ENCODE measurements at places on chromosomes 1 and 21.

GRCh38 chr1:67171978-67172377, 5.7 kb downstream of the IL23R start:
- DNase-seq: no peak

DNA sequence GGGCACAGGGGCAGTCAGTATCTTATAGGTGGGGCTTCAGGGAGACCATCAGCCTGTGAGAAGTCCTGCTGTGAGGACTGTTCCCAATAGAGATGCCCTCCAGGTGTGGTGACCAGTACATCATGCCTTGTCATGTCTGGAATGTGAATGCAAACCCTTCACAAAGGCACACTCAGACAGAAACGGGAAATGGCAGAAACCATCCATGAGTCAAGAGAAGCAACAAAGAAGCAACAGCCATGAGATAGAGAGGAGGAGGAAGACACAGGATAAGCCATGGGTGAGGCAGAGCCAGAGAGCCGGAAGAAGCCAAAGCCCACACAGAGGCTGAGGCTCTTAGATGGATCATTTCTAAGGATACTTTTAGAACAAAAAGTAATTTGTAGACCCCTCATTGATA, 20.1 kb upstream of the ZP4 start:
- no peak for DNase-seq

GRCh38 chr21:44437696-44438431, 17.4 kb upstream of the LRRC3 start:
- DNase-seq: no peak

- DNase-seq: no peak
Observed at GRCh38 chr1:165290148-165290547, 66.4 kb downstream of the LMX1A start.

GRCh38 chr1:1282998-1283397, 2.8 kb downstream of the SCNN1D start:
- DNase-seq: no peak

DNA sequence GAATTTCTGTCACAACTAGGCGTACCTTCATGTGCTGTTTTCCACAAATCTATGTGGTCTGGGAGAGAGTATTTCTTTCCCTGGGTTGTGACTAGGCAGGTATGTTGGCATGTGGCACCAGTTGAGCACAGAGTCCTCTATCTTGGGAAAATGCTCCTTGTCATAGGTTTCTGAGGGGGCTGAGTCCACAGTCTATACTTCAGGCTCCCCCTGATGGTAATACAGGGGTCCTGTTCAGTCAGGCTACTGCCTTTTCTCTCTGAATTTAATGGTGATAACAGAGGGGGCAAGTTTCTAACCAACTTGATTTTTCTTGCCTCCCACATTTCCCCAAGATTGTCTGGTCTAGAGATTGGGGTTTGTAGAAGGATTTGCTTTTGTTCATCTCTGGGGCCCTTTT, 35.8 kb downstream of the VANGL1 start:
- DNase-seq: no peak

DNA sequence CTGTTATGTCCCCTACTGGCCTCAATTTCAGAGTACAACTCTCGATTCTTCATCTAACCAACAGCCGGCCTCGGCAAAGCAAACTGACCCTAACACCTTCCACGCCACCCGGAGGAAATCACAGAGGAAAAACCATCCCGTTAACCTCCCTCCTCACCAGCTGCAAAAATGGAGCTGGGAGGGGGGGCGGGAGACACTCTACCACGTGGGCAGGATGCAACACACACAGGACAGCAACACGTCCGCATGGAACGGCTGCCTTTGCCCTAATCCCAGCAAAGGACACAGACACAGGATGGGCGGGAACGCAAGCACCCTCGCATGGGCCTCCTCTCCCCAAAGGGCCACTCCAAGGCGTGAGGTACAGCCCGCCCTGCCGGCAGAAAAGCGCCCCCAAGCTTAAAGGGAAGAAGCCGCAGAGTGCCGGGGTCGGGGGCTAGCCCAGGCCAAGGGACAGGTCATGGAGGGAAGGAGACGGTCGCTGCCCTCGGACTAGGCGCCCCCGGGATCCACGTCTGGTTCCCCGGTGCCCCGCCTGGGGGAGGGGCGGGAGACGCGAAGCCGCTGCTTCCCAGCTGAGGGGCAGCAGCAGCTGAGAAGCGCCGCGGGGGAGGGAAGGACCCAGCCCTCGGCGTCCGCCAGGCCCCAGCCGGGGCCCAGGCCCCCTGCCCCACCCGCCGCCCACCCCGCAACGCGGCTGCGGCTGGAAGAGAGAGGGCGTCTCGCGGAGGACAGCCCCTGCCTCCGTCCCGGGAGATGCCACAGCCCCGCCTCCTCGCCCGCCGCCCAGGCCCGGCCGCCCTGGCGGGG, 590 bp downstream of the FOXJ3 start:
- peak; percentile 36 for DNase-seq

- no peak for DNase-seq
Observed at GRCh38 chr1:53294567-53294966, 33.3 kb downstream of the LRP8 start.

DNA sequence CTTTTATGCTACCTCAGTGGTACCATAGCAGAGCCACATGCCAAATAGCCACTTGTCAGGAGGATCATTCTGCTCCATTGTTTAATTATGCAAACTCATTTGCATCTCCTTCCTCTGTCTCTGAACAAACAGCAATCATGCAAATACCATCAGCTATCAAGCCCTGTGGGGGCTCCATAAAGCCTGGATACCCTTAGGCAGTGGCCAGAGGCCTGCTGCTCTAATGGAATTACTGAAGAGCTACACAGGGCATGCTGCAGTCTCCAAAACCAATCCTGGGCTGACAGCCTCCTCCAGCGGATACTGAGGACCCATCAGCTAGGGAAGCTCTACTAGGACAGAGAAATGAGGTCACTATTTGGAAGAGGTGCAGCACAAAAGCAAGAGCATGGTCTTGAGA, 376.3 kb downstream of the KCNH1 start:
- DNase-seq: no peak

- no peak for DNase-seq
Observed at GRCh38 chr1:179818743-179819173, 58.8 kb downstream of the TOR1AIP2 start.

DNA sequence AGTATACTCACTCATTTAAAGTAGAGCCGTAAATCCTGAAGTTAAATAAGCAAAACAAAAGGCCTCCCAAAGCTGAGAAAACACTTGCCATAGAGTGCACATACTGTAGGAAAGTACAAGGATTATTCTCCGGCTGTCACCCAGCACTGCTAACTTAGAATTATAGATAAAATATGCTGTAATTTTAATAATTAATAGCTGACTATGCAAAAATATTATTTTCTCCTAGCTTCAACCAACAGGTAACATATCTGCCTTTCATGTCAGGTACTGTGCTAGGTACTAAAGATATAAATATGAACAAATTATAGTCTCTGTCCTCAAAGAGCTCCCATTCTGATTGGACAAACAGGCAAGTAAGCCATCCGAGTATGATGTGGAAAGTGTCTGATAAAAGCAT, 233.2 kb downstream of the FGGY start:
- DNase-seq: no peak

GRCh38 chr21:33984021-33984481, 68.4 kb upstream of the ATP5PO start:
- no peak for DNase-seq

GRCh38 chr1:5465281-5465711, 526.9 kb downstream of the NPHP4 start:
- DNase-seq: no peak

- DNase-seq: no peak
Observed at GRCh38 chr1:178494569-178494971, 2.2 kb downstream of the CLEC20A start.

DNA sequence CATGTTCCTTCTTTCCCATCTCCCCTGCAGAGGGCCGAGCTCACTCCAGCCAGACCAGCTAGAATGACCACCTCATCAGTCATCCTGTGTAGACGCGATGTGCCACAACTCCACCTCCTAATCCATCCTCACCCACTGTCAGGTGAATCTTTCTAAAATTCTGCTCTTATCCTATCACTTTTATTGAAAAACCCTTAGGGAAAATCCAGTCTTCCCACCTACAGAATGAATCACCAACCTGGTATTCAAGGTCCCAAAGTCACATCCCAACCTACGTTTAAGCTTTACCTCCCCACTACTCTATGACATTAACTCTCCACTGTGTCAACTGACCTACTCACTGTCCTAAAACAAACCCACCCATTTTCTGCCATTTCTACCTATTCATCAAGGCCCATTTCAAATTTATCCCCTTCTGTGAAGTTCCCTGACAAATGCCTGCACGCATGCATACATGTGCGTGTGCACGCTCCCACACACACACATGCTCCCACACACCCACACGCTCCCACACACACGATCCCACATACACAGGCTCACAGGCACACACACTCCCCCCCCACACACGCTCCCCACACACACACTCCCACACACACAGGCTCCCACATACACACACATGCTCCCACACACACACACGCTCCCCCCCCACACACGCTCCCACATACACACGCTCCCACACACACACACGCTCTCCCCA, 27.7 kb downstream of the HSF2BP start:
- no peak for DNase-seq

DNA sequence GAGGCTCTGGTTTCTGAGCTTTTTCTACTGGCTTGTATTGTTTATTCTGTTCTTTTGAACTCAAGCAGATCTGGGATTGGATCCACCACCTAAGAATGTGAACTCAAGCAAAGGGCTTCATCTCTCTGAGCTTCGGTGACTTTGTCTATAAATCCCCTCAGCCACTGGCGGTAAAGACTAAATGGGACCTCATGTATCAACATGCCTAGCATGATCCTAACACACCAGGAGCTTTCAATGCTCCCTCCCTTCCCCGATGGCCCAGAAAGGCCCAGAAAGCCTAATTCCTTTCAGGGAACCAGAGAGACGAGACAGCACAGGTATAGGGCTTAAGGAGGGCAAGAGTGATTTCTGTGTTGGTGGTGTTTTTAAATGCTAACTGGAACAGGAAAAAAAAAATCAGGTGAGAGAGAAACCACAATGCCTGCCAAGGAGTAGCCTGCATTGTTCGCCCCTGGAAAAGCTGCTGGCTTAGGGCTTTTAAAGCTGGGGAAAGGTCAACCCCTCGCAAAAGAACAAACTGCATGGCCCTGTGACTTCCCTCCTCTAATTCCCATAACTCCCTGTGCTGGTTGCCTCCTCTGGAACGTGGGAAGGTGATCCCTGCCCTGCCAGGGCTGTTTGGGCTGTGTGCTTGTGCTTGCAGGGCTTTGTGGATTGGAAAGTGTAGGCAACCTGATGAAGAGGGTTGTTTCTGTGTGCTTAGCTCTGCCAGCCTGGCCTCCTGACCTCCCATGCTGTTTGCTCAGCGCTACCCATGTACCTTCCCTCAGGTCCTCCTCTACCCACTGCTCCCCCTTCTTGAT, 147.0 kb downstream of the PLPP3 start:
- no peak for DNase-seq

DNA sequence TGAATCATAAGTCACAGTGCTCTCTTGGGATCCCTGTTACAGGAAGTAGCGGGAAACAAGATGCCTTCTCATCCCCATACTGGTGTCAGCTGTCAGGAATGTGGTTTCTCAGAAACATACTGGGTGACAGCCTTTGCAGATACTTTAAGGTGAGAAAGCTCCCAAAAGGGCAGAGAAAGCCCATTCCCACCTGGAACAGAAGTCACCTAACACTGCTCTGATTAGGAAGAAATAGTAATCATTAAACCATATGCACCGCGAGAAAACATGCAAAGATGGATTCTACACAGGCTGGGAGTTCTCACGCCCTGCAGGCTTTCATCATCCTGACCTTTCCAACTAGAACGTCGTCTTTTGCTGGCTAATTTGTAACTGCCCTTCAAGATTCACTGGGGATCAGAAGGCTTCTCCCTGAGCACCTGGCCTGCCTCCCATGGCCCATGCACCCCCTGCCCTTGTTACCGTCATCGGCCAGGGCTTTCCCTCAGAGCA, 46.2 kb upstream of the SLC44A3 start:
- DNase-seq: no peak

DNA sequence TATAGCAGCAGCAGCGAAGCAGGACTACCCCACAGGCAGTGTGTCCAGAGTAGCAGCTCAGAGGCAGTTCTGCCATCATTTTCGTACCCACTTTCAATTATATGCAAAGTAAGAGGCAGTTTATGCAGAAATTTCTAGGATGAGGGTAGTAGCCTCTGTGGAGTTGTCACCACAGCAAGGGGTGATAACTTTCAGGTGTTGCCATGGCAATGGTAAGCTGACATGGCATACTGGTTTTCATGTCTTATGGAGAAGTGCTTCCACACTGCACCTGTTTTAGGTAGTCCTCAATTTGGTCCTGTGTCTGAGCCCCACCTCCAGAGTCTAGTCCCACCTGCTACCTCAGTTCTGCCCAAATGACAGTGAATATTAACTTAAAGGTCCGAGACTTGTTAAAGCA, 133.3 kb upstream of the SYT6 start:
- no peak for DNase-seq

- DNase-seq: no peak
Observed at GRCh38 chr1:241857131-241857530, 9.1 kb downstream of the EXO1 start.

Measured in hematopoietic multipotent progenitor cell treated with erythropoietin and hydrocortisone succinate and interleukin-3 and kit ligand, for 17 days (in vitro differentiated cells).